Osteocyte (in vitro differentiated cells): ENCODE measurements at places on chromosomes 4 and X.

- no peak for DNase-seq
Measured at GRCh38 chr4:76550966-76551780, 116.1 kb downstream of the SHROOM3 start.

GRCh38 chr4:135120195-135120594 lies 918.6 kb upstream of the PABPC4L start:
- no peak for DNase-seq

GRCh38 chr4:118772081-118772766 lies 63.7 kb downstream of the SEC24D start:
- no peak for DNase-seq

DNA sequence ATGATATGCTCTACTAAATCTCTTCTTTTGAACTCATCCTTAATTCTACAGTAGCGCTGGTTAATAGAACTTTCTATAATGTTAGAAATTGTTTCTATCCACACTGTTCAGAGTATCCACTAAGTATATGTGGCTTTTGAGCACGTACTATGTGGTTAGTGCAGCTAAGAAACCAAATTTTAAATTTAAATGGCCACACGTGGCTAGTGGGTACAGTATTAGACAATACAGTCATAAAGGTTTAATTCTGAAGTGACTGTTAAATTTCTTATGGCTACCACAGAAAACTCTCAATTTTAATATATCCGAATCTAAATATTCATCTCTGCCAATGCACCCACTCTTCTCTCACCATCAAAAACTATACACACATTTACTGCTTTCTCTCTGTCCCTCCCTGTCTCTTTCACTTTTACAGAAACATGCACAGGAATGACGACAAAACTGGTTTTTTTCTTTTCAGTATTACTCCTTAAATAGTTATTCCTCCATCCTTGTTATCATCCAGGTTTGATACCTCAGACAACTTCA lies 583.9 kb downstream of the KCTD8 start:
- DNase-seq: no peak
